Endothelial cell (in vitro differentiated cells): ENCODE measurements at places on chromosomes 11 and 22. TPM values are rescaled to one million over a fixed set of nuclear protein-coding genes. Genes with fewer than 3 reads are reported as not detected.

Gene OR5M11
- not detected for total RNA-seq

Gene OR8G1
- 0.13 TPM for total RNA-seq

Gene MAPK11
- 62.4 TPM for total RNA-seq

Gene IL18
- total RNA-seq: 0.90 TPM

Gene FAM180B
- 0.31 TPM for total RNA-seq

Gene SMPD1
- 24.8 TPM for total RNA-seq

Gene TSG101
- 47.4 TPM for total RNA-seq

Gene KCNA4
- total RNA-seq: 0.21 TPM

Gene CDC42BPG
- 4.1 TPM for total RNA-seq

Gene ARL14EP
- total RNA-seq: 19.2 TPM

Gene PHRF1
- 29.5 TPM for total RNA-seq

Gene CCND1
- 55.6 TPM for total RNA-seq

Gene ACCS
- 38.8 TPM for total RNA-seq

Gene P4HA3
- total RNA-seq: 0.64 TPM

Gene OR2AT4
- 0.08 TPM for total RNA-seq

Gene MMP1
- total RNA-seq: not detected

Gene MYOD1
- total RNA-seq: not detected

Gene MUC6
- not detected for total RNA-seq

Gene TTC38
- 24.6 TPM for total RNA-seq

Gene UBQLN3
- total RNA-seq: 1.1 TPM

Gene MMP3
- not detected for total RNA-seq

Gene CABP4
- not detected for total RNA-seq

Gene MPPED2
- total RNA-seq: 50.2 TPM

Gene TSPAN32
- total RNA-seq: 0.23 TPM

Gene CNIH2
- 1.9 TPM for total RNA-seq

Gene PRPF19
- 163 TPM for total RNA-seq

Gene SLC22A9
- not detected for total RNA-seq

Gene CCDC73
- not detected for total RNA-seq

Gene ANO3
- total RNA-seq: 0.36 TPM

Gene PARVG
- 0.90 TPM for total RNA-seq

Gene MIAT
- 1.2 TPM for total RNA-seq
